ENCODE measurements at places on chromosomes 7 and 10. TPM values are rescaled to one million over a fixed set of nuclear protein-coding genes. Genes with fewer than 3 reads are reported as not detected.

Gene VAX1
- total RNA-seq, result not detected

Gene AKR1C8
- not detected for total RNA-seq

Gene UNCX
- total RNA-seq, result not detected

Gene ITPRID1
- 0.29 TPM for total RNA-seq

Gene MACC1
- total RNA-seq, result 5.8 TPM

Gene ABCC2
- 0.58 TPM for total RNA-seq

Gene CYP2C18
- total RNA-seq, result 66.8 TPM

Gene DYDC2
- total RNA-seq, result not detected

Gene SAP25
- 0.92 TPM for total RNA-seq

Gene LRRC72
- not detected for total RNA-seq

Gene RAB19
- total RNA-seq, result 4.6 TPM

Gene KIAA1217
- 112 TPM for total RNA-seq

Gene CPA1
- not detected for total RNA-seq

Gene TUBB8
- total RNA-seq, result not detected

Gene FAM25C
- not detected for total RNA-seq

Gene TMEM176B
- 108 TPM for total RNA-seq

Gene AKR1C3
- 136 TPM for total RNA-seq

Gene TMEM213
- not detected for total RNA-seq

Gene INHBA
- 0.58 TPM for total RNA-seq

Gene CLDN15
- 1.2 TPM for total RNA-seq

Gene MACROH2A2
- total RNA-seq, result 19.3 TPM

Gene SEC23IP
- 82.1 TPM for total RNA-seq

Gene LRIT1
- not detected for total RNA-seq

Gene TAS2R5
- total RNA-seq, result 4.4 TPM

Gene SLIT1
- total RNA-seq, result 0.73 TPM

Gene OR2A1
- 0.37 TPM for total RNA-seq

Gene FAM25A
- total RNA-seq, result not detected

Gene POU6F2
- total RNA-seq, result not detected

Gene ZPBP
- total RNA-seq, result not detected

Gene TMEM270
- not detected for total RNA-seq

Gene SCD
- total RNA-seq, result 8.7 TPM

Gene SH2D4B
- not detected for total RNA-seq

Gene CHN2
- total RNA-seq, result 15.1 TPM
